Hematopoietic multipotent progenitor cell treated with erythropoietin and hydrocortisone succinate and interleukin-3 and kit ligand, for 6 days (in vitro differentiated cells): ENCODE measurements at places on chromosomes 3 and 15.

DNA sequence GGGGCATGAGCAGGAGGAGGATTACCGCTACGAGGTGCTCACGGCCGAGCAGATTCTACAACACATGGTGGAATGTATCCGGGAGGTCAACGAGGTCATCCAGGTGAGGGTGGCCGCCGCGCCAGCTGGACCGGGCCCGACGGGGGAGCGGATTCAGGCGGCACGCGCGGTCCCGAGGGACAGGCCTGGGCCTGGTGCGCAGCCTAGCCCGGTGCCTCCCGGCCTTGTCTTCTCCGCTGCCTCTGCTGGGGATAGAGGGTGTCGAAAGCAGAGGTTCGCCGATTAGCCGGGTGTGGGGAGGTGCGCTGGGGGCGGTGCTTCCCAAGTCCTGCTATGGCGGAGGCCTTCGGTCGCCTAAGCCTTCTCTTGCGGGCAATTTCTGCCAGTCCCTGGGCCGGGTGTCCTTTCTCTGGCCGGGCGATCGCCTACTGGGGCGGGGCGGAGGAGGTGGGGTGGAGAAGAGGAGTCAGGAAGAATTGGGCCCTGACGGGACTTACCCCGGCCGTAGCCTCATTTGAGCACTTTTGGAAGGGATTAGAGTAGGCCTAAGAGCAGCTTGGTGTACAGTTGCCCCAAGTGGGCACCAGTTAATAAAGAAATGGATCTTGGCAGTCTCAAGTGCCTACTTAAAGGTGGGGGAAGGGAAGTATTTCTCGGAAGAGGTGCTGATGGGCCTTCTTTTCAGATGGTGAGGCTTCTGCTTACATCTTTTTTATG, 940 bp downstream of the ARIH1 start:
- DNase-seq = peak; percentile 92

DNA sequence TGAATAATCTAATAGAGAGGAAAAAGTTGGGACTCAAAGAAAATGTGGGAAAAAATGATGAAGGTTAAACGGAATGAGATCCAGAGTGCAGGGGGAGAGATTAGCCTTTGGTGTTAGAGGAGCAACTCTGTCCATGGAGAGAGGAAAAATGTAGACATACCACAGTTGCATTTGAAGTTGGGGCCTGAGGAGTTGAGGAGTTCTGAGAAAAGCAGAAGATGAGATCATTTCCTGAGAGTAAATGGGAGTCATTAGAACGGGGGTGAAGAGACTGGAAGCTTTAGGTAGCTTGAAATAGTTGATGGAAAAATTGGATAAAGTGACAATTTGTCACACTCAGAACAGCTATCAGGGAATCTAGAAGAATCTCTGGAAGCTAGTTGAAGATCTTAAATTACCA, 7.3 kb downstream of the CCR5AS start:
- no peak for DNase-seq

DNA sequence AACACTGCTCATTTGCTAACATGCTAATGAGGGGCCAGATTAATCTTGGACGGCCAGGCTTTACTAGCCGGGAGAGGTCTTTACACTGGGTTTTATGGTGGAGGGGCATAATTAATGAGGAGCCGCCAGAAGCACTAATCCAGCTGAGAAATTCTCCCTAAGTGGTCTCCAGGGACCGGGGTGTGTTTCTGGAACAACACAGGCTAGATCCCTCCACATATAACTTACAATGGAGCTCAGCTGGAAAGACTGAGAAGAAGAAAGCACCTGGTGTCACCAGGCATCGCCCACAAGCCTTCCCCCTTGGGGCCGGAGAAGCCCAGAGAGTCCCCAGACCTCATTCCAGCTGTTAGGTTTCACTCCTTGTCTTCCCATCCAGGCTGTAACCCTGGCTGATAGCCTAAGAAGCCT, 127.5 kb downstream of the MEGF11 start:
- no peak for DNase-seq

GRCh38 chr3:134370611-134371531, 3.4 kb downstream of the AMOTL2 start:
- no peak for DNase-seq

- no peak for DNase-seq
Observed at GRCh38 chr3:52073490-52073889, 17.1 kb upstream of the DUSP7 start.

GRCh38 chr3:99626417-99626788, 12.0 kb upstream of the COL8A1 start:
- DNase-seq = no peak

DNA sequence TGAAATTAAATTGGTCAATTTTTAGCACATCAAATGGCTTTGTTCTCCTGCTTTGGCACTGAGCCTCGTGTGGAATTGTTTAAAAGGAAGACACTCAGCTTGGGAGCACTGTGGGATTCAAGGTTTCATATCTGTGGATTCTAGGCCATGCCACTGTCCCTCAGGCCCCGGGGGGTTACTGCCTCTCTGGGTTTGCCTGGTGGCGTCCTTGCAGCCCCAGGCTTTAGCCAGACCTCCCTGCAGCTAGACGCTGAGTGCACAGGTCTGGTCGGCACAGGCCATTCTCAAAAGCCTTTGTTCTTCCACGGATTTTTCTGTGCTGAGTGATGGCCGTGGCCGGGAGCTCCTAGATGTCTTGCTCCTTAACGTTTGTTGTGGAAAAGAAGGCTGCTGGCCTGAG, 76.2 kb downstream of the CACNA2D3 start:
- no peak for DNase-seq

- DNase-seq = no peak
Observed at GRCh38 chr3:134860141-134860540, 65.1 kb downstream of the EPHB1 start.

DNA sequence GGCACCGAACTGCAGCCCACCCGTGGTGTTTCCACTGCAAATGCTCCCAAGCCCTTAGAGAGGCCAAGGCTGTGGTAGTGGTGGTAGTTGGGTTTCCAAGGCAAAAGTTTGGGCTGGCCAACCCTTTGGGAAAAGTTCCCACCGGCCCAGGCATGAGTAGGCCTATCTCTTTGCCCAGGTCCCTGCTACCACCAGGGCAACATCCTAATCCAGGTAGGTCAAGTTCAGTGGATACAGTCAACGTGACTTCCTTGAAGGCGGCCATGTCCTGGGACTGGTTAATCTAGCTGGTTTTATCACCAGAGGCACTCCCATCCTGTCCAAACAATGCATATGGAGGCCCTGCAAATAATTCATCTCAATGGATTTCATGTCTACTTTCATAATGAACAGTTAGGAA, 1.6 kb upstream of the ONECUT1 start:
- DNase-seq = no peak

- no peak for DNase-seq
Observed at GRCh38 chr3:30426293-30426993, 180.0 kb upstream of the TGFBR2 start.

DNA sequence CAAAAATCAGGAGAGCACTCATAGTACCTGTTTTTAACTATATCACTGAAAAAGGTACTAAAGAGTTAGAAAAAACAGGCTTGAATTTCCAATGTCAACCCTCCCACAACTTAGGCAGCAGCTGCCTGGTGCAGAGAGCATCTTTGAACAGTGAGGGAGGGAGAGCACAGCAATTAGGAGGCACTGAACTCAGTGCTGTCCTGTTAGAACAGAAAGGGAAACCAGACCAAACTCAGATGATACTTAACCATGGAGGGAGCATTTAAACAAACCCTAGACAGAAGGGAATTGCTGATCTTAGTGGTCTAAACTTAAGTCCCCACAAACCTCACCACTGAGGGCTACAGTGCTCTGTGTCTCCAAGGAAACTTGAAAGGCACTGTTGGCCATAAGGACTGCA, 179.2 kb upstream of the AGTR1 start:
- no peak for DNase-seq

GRCh38 chr3:29241855-29242254, 39.0 kb upstream of the RBMS3 start:
- DNase-seq = no peak

DNA sequence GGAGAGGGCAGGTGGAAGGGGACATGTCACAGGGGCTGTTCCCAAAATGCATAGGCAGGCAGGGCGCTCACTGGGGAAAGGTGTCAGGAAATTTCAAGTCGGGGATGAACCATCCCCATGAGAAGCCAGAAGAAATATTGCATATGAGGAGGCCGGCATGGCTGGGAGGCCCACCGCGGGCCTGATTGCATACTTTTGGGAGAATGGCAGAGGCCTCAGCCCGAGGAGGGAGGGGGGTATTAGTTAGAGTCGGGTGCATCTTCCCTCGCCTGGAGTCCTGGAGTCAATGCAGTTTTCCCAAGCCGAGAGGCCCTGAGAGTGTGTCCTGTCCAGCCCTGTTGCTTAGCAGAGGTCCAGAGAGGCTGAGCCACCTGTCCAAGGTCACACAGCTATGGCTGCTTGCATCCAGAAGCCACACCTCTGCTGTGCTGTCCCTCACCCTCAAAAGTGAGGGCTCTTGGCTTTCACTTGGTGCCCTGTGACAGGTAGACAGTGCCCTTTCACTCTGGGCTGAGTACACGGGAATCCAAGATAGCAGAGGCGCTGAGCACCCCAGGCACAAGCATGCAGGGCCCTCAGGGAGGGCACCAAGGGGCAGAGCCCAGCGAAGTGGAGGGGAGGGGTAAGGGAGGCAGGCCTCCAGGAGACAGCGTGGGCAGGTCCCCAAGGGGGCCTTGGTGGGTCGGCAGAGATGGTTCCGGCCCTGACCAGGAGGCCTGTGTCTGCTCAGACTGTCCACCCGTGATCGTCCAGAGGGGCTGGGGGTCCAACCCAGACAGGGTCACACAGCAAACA, 48.5 kb downstream of the GRIP2 start:
- DNase-seq = no peak
